Stimulated activated effector memory CD8-positive, alpha-beta T cell treated with anti-CD3 and anti-CD28 coated beads, Interleukin-12 subunit alpha, Interleukin-12 subunit beta, amount 100 ng/mL, for 72 hours (primary cell): ENCODE measurements at places on chromosomes 16 and 17.

DNA sequence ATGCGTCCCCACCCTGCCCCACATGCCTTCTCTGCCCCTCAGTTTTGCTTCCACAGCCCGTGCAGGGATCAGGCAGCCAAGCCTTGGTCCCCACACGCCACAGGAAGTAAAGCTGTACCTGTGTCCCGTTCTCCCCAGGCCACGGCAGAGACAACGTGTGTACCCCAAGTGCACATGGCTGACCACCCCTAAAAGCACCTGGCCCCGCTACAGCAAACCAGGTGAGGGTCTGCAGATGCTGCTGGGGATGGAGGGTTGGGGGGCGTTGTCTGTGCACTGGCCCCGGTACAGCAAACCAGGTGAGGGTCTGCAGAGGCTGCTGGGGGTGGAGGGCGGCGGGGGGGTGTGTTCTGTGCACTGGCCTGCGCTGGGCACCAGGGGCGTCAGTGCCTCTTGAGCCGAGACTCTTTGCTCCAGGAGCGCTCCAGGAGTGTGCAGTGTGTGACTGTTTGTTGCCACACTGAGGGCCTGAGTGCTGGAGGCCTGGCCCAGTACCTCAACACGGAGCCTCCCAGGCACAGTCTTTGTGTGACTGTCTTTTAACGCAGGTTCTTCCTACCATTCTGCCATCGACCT lies 18.8 kb downstream of the TCF25 start:
- DNase-seq, result no peak

DNA sequence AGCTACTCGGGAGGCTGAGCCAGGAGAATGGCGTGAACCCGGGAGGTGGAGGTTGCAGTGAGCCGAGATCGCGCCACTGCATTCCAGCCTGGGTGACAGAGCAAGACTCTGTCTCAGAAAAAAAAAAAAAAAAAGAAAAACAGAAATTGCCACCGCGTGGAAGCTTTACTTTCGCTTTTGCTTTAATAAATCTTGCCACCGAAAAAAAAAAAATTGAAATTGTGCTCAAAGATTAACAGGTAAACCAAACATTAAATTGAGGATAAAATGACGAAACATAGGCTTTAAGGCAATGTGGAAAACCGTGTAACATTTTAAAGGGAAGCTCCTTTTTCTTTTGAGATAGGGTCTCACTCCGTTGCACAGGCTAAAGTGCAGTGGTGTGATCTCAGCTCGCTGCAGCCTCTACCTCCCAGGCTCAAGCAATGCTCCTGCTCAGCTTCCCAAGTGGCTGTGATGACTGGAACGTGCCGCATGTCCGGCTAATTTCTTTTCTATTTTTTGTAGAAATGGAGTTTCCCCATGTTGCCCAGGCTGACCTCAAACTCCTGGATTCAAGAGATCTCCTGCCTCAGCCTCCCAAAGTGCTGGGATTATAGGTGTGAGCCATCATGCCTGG lies 40.1 kb downstream of the ZNF276 start:
- DNase-seq, result no peak

- no peak for DNase-seq
Observed at GRCh38 chr17:5331506-5331905, 49.4 kb downstream of the RABEP1 start.

DNA sequence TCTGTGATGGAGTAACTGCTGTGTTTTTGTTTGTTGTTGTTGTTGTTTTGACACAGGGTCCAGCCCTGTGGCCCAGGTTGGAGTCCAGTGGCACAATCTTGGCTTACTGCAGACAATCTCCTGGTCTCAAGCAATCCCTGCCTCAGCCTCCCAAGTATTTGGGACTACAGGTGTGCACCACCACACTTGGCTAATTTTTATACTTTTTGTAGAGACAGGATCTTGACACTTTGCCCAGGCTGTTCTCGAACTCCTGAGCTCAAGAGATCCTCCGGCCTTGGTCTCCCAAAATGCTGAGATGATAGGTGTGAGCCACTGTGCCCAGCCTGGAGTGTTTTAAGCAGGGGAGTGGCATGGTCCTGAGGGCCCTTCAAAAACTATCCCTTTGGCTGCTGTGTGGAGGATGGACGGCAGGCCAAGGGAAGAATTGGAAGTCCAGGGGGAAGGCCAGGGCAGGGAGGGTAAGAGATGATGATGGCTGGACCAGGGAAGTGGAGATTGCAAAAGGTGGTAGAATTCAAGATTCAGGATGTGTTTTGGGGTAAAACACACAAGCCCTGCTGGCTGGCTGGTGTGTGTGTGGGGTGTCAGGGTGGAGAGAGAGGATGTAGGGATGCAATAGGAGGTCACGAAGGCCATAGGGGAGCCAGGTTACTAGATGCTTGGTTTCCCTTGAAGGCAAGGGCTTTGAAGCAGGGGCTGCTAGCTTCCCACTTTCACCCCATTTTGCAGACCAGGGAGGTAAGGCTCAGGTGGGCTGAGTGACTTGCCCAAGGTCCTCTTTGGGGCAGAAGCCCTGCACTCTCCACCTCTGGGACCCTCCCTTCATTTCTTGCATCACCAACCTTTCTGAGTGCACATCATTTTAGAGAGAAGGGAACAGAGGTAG lies 18.8 kb upstream of the PLLP start:
- no peak for DNase-seq

GRCh38 chr16:68097895-68098294 lies 12.7 kb downstream of the NFATC3 start:
- no peak for DNase-seq

- no peak for DNase-seq
Observed at GRCh38 chr16:7236824-7237410, 95.7 kb upstream of the RBFOX1 start.

DNA sequence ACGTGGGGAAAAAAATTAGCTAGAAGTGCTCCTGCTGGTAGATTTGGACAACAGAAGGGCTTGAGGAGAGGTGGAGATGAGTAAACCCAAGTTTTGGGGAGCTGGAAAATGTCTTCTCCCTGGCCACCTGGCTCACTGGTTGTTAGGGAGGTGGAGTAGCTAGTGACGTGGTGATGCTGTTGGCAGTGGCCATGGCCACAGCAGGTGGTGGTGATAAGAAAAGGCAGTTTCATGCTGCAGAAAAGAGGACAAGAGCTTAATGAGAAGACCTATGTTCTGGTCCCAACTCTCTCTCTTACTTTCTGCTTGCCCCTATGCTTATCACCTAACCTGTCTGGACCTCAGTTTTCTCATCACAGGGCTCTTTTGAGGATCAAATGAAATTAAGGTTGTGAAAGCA lies 223.5 kb upstream of the N4BP1 start:
- DNase-seq, result no peak

- DNase-seq, result no peak
Observed at GRCh38 chr17:65670667-65671371, 109.4 kb upstream of the AXIN2 start.
